Activated CD4-positive, alpha-beta T cell treated with anti-CD3 and anti-CD28 coated beads for 1 hour (primary cell): ENCODE measurements at places on chromosomes 2 and 18.

GRCh38 chr2:75276093-75277029 lies 77.0 kb upstream of the TACR1 start:
- no peak for DNase-seq

GRCh38 chr18:68791801-68792200 lies 6.1 kb upstream of the CCDC102B start:
- no peak for DNase-seq

DNA sequence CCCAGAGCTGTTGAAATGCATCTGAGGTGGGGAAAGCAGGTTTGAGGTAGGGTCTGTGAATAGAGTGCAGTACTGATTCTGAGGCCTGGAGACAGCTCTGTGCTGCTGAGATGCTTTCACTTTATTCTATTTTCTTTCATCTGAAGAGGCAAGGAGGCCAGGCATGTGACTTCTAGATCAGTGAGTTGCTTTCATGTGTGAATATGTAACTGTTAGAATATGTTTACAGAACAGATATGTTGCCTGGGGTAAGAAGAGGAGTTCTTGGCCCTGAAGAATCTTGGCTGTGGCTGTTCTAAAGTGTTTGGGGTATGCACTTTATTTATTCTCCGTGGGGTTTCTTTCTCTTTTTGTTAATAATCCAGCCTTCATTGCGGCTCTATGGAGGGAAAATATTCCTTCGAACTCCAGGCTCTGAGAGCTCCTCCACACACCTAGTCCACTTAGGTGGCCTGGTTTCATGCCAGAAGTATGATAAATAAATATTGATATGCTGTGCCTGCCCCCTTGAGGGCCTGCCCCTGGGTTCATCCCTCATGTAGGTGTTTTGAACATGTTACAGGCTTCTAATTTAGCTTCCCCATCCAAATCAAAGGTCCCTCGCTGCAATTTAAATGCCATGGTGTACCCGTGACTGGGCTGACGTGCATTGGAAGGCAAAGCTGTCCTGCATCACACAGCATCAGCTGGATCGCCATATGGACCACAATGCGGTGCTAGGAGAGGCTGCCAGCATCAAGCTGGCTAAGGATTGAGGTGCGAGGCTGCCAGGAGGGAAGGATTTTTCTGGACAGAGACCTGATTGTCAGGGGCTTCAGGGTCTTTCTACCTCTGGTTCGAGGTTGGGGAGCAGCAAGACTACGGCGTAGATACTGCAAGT lies 102.9 kb downstream of the PRKCE start:
- DNase-seq = no peak

DNA sequence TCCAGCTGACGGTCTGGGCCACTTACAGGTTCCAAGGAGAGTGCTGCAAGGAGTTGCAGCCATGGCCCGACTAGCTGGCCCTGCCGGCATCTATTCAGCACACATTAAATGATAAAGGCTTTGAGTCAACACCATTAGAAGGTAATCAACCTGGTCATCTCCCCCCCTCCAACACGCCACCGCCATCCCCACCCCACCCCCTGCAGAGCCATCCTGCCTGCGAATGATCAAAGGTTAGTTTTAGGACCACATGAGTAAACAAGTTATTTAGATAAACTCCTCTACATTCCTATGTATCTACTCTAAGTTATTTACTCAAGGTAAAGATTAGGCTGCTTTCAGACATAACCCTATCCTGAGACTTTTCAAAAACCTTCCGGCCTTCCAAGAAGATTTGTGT lies 349.3 kb upstream of the SLC39A10 start:
- no peak for DNase-seq

DNA sequence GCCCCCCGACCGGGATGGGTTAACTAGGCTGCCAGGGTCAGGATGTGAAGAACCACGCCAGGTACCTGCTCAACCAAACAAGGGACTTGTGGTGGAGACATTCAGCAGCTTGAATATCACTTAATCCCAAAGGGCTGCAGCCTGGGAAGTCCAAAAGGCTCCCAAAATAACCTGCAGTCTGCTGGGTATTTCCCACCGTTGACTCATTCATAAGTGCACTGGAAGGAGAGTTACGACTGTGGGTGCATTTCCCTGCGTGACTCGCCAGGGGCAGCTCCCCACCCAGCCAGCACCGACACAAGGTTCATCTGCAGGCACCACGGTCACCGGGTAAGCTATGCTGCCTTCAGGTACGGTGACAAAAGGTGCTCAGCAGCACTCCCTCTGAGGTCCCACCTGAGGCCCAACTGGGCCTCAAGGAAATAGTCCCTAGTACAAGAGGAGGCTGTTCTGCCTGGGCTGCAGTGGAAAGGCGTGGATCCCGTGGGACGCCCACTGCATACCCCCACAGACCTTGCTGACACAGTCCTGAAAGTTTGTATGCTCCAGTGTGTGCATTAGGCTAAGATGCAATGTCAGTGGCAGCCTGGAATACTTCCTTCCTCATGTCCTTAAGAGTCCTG lies 86.5 kb downstream of the UXS1 start:
- no peak for DNase-seq

GRCh38 chr2:166518634-166519390 lies 24.8 kb upstream of the SCN7A start:
- DNase-seq = no peak

- DNase-seq = no peak
These were observed 60.2 kb downstream of the PDE1A start for GRCh38 chr2:182366628-182367027.

GRCh38 chr2:230578106-230578505 lies 134.5 kb upstream of the CAB39 start:
- DNase-seq = no peak

DNA sequence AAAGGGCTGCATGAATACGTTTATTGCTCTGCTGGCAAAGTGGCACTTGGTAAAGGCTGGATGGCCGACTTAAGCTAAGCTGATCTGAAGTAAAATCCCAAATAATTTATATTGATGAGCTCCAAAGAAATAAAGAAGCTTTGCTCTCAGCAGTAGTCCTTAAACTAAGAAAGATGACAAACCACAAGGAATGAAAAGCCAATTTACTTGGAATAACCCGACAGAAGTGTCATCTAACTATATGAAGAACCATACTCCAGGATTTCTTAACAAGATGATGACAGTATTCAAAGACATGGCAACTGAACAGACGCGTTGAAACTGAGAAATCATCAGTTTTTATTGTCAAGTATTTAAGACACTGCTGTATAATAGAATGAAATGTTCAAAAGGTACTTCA lies 294.1 kb downstream of the PDE11A start:
- DNase-seq = no peak

GRCh38 chr18:54387631-54388030 lies 29.9 kb downstream of the C18orf54 start:
- DNase-seq = no peak

DNA sequence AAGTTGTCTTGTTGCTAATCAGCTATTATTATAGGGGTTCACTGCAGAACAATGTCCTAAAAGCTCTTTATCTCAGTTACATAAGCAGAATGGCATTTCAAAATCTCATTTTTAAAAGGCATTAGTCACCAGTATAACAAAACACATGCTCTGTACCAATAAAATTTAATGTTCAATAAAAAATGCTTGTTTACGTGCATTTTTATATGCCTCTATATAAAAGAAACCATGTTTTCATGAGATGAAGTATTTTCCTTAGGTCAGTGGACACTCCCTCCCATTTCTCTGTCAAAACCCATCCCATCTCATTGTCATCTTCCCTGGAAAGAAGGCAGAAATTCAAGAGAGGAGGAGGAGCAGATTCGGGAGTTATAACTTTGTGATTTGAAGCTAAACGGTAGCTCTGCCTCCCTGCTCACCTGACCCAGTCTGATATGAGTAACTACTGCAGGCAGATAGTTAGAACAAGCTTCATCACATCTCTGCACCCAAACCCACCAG lies 231.9 kb upstream of the SIX2 start:
- no peak for DNase-seq

GRCh38 chr2:96530144-96530430 lies 6.5 kb upstream of the ARID5A start:
- no peak for DNase-seq

DNA sequence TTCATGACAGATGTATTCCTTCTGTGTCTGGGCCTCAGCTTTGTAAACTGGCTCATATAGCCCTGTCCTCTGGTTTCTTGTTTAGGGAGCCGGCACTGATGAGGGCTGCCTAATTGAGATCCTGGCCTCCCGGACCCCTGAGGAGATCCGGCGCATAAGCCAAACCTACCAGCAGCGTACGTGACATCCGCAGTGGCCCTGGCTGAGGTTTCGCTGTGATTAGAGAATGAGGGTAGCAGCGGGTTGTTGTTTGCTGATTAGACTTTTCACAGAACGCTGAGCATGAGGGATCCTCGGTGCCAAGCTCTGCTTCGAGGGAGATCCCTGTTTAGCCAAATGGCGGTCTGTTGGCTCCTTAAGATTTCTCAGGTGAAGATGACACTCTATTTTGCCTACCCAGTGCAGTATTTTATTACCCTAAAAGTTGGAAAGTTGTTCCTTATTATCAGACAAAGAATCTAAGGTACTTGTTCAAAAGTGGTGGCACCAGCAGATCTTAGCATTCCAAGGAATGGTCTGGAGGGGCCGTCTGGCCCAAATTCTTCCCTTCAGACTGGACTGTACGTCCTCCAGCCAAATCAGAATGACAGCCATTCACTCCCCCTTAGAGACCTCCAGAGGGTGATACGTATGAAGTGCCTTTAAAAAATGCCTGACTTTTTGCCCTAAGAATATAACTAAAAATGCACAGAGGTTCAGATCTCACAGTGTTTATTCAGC lies 21.5 kb upstream of the GMCL1 start:
- DNase-seq = no peak

- DNase-seq = no peak
These were observed 12.3 kb downstream of the MERTK start for GRCh38 chr2:111910609-111911277.

DNA sequence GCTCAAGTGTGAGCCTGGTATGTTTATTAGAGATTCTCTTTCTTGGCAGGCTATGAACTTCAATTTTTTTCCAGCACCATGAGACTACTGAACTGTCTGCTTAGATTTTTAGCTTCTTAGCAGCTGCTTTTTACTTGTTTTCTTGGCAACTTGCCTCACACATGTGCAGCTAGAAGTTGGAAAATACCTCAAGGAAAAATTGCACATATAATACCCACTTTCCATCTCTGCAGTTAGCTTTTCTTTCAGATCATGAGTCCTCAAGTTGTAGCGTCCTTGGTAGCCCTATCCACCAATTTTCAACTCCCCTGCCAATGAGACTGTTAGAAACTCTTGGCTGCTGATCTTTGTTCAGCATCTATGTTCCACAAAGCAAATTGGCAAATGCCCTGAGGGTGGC lies 302.1 kb downstream of the HRH4 start:
- no peak for DNase-seq

DNA sequence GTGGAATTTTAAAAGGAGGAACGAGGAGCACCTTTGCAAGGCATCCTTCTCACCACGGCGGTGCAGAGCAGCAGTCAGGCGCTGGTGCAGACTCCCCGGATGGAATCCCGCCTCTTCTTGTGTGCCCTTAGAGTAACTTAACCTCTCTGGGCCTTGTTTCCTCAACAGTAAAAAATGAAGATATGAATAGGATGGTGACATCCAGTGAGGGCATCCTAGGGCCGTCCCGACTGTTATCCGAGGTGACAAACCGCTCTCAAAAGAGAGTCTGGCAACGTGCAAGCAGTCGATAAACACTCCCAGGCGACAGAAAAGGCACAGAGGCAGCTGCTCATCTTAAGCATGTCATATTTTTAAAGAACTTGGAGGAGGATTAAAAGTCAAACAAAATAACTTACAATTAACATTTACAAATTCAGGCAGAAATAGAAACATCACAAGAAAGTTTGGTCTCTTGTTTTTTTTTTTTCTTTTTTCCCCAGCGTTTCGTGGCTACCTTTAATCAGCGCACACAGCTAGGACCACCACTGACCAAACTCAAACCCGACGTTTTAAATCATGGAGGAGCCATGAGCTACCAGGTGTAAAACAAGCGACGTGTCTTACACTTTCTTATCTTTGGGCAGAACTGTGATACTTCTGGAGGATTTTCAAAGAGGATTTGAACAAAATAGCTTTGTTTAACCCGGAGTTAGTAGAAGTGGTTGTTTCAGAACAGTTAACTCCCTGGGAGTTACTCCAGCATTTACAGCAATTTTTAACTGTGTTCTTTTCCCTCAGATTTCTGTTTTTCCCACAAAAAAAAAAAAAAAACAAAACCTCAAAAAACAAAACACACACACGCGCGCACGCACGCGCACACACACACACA lies 2.1 kb downstream of the MBP start:
- no peak for DNase-seq

- DNase-seq = no peak
These were observed 50.2 kb downstream of the ACVR1 start for GRCh38 chr2:157825885-157826284.

DNA sequence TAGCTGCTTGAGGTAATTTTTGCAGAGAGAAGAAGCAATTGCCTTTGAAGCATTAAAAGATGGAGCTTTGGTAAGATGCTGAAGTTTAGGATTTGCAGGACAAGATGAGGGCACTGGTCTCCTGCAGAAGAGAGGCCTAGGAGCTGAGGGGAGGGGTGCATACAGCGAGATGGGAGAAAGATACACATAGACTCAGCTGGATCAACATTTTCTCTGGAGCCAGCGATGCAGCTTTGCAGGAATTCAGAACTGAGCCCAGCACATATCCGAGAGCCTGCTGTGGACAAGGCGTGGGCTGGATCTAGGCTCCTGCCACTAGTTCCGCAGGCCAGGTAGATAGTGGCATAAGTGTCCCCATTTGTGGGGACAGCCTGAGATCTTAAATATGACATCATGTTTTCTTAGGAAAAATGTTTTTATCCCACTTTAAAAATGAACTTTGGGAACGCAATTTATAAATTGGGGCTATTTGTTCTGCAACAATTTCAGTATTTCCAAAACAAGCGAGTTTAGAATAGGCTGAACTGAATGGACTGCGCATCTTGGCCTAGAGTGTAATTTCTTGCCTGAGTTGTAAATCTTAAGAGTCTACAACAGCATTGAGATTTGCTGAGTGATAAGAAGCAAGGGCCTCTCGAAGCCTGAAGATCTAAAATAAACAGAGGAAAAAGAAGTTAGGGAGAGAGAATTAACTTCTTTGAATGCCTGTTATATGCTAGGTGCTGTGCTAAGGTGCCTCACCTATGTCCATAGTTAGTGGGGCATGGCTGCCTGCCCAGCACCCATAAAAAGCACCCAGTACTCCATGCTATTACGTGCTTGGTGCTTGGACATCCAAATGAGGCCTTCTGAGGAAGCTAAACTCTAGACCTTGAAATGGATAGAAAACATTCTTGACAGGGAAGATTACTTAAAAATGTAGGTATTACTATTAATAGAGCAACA lies 17.3 kb downstream of the GRHL1 start:
- DNase-seq = no peak

DNA sequence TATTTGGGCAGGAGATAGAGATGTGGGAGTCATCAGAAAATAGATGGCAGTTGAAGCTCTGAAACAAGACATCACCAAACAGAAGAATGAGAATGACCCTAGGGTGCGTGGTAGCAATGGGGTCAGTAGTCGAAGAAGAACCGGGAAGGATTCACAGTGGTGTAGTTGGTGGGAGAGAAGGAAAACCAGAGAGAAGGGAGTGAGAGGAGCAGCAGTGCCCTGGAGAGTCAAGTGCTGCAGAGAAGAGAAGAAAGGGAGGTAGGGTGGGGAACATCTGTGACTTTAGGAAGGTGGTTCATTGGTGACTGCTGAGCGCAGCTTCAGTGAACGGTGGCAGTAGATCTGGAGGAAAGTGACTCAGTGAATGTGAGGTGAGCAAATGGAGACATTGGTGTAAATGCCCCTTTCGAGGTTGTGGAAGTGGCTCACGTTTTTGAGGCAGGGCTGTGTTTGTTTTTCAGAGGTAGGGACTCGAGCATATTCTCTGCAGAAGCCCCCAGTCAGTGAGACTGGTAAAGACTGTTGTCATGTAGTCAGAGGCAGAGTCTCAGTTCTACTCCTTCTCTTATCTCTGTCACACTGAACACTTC lies 36.4 kb downstream of the CDC42EP3 start:
- no peak for DNase-seq

- no peak for DNase-seq
These were observed 20.9 kb downstream of the THNSL2 start for GRCh38 chr2:88190808-88191721.
